SW 1271 (cell line): ENCODE measurements at places on chromosomes 6 and 20.

DNA sequence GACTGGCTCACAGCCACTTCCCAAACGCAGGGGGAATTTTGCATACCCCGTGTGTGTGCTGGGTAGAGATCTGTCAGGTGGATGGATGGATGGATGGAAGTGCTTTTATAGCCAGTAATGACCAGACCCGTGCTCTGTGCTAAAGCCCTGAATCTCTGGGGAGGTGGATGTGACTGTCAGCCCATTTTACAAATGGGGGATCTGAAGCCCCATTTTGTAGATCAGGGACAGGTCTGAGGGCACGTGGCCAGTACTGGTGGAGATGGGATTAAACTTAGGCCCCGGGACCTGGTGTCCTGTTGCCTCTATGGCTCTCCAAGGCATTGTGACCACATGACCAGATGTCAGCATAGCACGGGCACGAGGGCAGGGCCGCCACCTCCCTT lies 38.2 kb upstream of the ZBP1 start:
- no peak for DNase-seq

- no peak for DNase-seq
Measured at GRCh38 chr20:4366076-4366475, 350.7 kb upstream of the RNF24 start.

DNA sequence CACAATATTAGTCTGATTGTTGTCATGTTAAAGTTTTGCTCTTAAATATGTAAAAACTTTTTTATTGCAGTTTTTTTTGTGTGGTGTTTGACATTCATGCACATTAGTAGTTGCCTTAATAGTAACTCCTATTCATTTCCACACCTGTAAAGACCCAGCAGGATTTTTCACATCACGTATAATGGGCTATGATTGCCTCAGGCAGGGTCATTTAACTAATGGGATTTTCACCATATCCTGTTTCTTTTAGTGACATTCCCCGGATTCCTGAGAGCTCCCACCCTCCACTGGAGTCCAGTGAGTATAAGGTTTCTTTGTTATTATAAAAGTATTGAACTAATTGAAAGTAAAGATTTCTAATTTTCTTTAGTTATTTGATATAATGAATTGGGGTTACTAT lies 359.2 kb downstream of the RIMS1 start:
- no peak for DNase-seq

- no peak for DNase-seq
Measured at GRCh38 chr6:16324606-16325225, 86.3 kb downstream of the GMPR start.

DNA sequence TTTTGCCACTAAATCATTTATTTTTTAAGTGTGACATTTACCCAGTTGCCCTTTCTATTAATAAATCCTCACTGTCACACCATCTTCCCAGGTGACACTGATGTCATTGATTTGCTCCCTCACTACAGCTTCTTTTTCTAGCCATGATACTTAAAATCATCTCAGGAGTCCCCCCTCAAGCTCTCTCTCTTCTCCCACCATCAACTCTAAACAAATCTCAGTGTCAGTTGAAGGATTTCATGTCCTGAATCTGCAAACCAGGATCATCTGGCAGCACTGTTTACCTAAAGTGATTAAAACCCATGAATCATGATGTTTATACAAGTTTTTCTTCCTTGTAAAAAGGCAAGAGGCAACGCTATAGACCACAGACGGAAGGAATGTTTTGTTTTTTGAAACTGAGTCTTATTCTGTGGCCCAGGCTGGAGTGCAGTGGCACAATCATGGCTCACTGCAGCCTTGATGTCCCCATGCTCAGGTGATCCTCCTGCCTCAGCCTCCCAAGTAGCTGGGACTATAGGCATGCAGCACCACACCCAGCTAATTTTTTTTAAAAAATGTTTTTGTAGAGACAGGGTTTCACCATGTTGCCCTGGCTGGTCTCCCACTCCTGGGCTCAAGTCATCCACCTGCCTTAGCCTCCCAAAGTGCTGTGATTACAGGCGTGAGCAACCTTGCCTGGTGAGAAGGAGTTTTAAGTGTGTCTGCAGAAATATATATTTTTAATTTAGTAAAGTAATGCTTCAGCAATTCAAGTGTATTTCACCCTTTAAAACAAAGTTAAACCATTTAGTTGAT lies 30.1 kb upstream of the SH3BGRL2 start:
- no peak for DNase-seq

GRCh38 chr6:121855521-121855920 lies 420.1 kb downstream of the GJA1 start:
- no peak for DNase-seq

GRCh38 chr6:30821862-30822784 lies 62.2 kb upstream of the DDR1 start:
- no peak for DNase-seq

DNA sequence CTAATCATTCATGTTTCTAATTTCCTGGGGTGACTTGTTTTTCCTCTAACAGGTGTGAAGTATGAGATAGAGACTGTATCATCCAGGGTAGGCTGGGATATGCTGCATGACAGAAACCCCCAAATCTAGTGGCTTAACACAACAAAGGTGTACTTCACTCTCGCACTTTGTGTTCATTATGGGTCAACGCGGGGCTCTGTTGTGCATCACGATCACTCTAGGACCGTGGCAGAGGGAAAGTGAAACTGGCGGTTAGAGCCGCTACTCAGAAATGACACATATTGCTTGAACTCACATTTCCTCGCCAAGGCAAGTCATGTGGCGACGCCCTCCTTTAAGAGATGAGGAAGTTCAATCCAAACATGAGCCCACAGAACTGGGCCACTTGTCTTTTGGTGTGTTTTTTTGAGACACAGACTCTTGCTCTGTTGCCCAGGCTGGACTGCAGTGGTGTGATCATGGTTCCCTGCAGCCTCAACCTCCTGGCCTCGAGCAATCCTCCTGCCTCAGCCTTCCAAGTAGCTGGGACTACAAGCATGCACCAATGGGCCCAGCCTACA lies 41.3 kb downstream of the PCNA start:
- no peak for DNase-seq

DNA sequence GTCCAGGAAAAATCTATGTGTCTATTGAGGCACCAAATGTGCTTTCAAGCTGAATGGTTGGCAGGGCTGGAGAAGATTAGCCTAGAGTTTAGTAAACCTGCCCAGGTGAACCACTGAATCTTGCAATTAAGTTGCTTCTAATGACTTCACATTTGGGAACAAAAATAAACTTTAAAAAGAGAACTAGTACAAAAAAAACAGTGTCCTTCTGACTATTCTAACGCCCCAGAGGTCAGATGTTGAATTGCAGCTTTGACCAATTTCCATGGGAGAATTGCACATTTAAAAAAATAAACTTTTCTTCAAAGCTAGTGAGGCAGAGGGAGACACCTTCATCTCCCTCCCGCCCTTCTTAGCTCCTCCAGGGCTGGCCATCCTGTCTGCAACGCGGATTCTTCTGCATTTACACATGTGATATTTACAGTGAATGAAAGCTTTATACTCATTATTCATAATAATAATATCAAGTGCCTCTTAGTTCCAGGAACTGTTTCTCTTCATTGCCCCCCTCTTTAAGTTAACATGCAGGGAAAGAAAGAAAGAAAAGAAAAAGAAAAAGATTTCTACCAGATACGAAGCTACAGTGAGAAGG lies 270.2 kb downstream of the SMOC2 start:
- DNase-seq: no peak

GRCh38 chr6:107290491-107290890 lies 168.9 kb downstream of the PDSS2 start:
- no peak for DNase-seq

DNA sequence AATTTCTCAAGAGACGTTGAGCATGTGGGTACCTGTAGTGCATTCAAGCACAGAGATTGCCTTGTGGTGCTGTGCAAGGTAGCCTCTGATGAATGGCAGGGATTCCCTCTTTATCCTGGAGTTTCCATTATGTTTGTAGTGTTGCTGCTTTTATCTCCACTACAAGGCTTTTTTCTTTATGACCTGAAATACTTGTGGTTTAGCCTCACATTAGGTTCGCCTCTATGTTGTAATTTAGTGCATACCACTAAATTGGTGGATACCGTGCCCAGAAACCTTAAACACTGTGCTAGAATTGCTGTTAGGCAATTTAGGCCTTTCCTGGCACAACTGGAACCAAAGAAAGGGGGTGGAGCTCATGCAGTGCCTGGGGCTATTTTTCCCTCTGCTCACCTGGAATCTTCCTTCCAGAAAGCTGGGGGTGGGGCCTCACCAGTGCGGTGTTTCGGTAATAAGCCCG lies 76.8 kb downstream of the NCOA7 start:
- peak; percentile 17 for DNase-seq

GRCh38 chr20:49936153-49937026 lies at the start of gene RNF114:
Gene RNF114, plus strand, starts transcription at chr20:49936397. Its CDS starts 16 bp downstream, at chr20:49936413.
- DNase-seq: peak; percentile 87

DNA sequence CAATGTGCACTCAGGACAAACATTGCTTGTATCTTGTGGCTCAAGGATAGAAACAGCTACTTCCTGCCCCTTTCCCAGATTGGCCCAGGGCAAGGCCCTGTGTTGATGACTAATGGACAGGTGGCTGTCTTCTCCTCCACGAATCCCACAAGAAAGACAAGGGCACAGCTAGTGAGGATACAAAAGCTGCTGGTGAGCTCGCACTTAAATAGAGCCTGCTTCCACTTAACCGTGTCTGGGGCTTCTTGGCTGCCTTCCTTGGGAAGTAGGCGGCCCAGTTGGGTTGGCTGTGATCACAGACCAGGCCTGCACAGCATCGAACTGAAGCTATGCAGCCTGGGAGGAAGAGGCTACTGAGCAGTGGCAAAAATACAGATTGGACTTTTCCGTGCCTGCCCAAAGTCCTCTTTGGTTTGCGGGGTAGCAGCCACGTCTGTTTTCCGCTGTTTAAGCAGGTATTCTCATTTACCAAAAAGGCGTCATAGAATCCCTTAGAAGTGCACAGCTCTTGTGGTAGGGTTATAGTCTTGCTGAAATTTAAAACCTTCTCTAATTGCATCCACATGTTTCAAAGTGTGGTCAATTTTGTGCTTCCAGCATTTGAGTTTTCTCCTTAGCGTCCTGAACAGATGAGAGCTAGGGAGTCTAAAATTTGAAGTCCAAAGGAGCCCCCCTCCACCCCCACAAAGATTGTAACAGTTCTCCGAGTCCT lies 23.0 kb upstream of the NAA20 start:
- no peak for DNase-seq

DNA sequence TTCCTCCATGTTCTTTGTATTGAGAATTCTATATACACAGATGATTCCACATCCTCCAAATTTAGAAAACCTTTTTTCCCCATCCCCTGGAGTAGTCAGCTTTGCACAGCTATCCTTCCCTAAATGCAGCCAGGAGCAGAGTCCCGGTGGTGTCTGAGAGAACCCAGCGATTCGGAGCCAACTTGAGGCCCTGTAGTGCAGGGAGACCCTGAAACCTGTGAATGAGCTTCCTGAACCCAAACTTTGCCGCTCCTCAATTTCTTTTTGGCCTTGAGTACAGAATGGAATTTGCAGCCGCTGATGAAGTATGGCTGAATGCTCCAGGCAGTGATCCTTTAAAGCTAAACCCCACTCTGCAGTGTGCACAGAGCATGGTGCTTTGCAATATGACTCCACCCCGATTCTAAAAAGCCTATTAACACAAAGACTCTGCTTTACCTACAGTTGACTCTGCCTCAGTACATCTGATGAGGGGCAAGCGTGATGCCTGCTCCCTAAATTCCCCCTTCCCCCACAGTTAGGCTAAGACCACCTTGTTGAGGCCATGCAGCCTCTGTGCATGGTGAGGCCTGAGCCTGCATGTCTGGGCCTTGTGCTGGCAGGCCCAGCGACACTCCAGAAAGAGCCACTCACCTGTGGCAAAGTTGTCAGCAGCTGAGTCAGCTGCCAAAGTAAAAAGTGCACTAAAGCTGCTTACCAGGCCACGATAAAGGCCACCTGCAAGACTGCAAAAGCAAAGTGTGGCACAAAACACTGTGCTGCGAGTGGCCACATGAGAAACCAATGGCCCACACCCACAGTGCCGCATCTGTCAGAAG lies 82.1 kb downstream of the PLEKHG1 start:
- DNase-seq: no peak

- no peak for DNase-seq
Measured at GRCh38 chr6:112231594-112232060, 22.7 kb downstream of the LAMA4 start.

DNA sequence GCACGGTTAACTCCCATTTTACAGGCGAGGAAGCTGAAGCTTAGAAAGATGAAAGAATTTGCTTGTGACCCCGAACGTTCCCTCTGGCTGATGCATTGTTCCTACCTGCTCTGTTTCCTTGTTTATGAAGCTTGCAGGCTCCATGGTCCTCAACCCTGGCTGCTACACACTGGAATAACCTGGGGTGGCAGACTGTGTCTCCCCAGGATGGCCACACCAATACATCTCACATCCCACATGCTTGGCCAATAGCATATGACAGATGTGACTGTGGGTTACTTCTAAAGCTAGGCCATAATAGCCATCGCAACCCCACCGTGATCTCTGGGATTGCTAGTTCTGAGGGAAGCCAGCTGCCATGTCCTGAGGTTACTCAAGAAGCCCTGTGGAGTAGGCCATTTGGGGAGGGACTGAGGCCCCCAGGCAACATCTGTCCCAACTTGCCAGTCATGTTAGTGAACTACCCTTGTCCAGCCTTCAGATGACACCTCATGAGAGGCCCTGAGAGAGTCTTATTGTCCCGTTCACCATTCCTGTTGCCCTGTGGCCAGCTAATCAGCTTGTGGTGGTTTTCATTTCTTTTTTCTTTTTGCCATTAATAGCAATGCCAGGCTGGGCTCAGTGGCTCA lies 6.7 kb upstream of the FAM110A start:
- DNase-seq: no peak

DNA sequence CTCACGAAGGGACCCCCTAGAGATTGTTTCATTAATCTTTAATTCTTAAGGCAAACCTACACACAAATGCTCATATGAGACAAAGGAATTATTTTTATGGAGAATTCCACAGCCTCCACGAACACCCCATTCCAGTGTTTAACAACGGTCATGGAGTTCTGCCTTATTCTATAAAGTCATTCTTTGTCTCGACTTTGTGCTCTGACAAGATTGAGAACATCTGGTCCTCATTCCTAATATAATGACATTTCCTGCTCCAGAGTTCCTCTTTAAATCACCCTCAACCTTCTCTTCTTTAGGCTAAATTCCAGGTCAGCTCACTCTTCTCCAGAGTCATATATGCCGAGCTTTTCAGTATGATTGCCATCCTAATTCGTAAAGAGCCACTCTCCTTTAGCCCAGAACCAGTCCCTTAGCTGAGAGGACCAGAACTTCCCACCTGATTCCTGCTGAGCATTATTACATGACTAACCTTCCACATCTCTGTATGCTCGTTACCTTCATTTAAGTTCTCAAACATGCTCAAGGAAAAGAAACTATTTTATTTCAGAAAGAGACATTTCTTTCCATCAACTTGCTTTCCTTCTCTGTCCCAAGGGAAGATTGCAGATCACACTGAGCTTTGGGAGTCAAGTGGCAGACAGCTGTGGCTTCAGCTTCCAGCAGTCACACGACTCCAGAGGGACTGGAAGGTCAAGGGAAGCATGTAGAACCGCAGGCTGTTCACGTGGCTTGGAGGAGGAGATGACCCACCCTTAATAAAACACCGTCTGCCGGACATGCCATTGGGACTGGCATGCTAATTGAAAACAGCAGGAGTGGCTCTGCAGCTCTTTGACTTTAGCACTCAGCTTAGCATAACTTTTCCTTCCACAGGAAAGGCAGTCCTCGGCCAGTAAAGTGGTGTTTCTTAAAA lies 467.1 kb upstream of the HSF2 start:
- no peak for DNase-seq
